Astrocyte of the hippocampus (primary cell): ENCODE measurements at places on chromosomes 13 and 19.

DNA sequence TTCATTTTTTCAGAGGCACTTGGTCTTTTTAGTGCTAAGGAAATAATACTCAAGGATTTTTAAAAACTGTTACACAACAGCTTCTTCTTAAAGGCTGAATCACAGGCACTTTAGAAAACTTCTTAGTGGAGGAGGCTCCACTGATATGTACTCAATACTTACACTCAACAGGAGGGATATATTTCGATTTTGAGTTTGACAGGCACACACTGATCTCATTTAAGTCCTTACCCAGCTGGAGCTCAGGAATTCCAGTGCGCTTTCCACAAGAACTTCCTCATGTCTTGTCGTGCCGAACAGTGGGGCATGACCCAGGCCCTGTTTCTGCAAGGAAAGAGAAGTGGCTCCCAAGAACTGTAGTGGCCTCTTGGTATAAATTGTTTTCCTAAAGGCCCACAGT lies 103.8 kb downstream of the RGCC start:
- DNase-seq: no peak

GRCh38 chr19:28602675-28603298 lies 610.2 kb downstream of the UQCRFS1 start:
- no peak for DNase-seq

- peak; percentile 60 for DNase-seq
Measured at GRCh38 chr13:91482427-91482826, 84.0 kb downstream of the GPC5 start.

DNA sequence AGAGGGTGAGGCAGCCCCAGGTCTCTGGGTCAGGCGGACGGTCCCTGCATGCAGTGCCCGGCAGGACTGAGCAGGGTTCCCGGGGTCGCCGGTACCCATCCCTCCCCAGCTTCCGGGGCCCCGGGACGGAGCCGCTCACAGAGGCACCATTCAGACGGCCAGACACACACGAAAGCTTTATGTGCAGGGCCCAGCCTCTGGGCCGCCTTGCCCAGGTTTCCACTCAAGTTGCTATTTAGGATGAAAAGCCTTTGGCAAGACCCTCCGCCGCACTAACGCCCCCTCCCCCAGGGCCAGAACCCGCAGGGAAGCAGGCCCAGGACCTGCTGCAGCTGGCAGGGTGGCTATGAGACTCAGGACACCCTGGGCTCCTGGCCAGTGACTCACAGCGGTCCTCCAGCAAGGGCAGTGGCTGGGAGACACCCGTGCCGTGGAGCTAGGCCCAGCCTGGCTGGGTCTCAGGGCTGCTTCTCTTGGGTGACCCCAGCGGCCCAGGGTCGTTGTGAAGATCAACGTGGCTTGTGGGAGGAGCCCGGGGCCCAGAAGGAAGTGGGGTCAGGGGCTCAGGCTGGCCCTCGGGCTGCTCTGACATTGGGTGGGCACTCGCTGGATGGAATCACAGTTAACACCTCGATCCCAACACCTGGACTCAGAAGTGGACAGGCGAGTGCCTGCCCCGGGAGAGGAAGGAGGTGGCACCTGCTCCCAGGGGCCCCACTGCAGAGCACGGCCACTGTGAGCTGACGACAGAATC lies 4.8 kb downstream of the C19orf25 start:
- peak; percentile 78 for DNase-seq

- DNase-seq: no peak
Measured at GRCh38 chr19:57105976-57106721, 13.6 kb upstream of the USP29 start.
